Breast epithelium (tissue), 4 donors: ENCODE measurements at places on chromosomes 3 and 15. TPM values are rescaled to one million over a fixed set of nuclear protein-coding genes. Genes with fewer than 3 reads are reported as not detected.

The ST8SIA2 gene
- total RNA-seq, result not detected

The MUC20 gene
- total RNA-seq, result 2.7 TPM

The CNTN3 gene
- 12.2 TPM for total RNA-seq

The SLC30A4 gene
- total RNA-seq, result 5.6 TPM

The ATP13A5 gene
- 4.5 TPM for total RNA-seq

DNA sequence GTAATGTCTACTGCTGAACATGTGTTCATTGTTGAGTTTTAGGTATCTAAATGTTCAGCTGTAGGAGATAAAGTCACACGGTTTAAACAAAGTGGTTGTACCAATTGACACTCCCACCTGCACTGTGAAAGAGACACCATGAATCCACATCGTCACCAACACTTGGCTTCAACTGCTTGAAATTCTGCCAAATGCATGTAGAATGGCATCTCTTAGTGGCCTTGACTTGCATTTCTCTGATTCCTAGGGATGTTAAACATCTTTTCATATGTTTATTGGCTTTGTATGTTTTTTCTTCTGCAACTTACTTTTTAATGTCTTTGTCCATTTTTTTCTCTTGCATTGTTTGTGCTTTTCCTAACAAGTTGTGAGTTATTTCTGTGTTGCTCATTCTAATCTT lies 43.4 kb downstream of the RPLP1 start:
- H3K27me3 ChIP-seq, result no peaks in the 10 kb centered on the region
- no peaks in the 10 kb centered on the region for H3K36me3 ChIP-seq

DNA sequence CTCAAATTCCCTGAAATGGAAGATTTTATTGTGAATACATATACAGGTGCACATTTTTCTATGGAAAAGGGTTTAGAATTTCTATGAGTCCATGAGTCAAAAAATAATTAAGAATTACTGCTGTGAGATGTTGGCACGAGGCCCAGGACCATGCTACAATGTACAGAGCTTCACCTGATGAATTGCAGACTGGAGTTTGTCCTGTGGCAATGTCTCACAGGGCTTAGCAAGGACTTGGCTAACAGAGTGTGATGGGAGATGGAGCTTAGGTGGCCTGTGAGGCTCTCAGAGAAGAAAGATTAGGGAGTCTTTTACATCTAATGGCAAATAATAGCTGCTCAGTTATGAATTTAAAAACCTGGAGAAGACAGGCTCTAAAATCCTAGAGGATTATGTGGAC lies 219.5 kb upstream of the CBLB start:
- no peak overlapping the region for H3K4me3 ChIP-seq
- no peaks in the 10 kb centered on the region for H3K27me3 ChIP-seq
- no peak for DNase-seq
- H3K4me1 ChIP-seq, result no peaks in the 10 kb centered on the region
- H3K36me3 ChIP-seq, result no peaks in the 10 kb centered on the region

DNA sequence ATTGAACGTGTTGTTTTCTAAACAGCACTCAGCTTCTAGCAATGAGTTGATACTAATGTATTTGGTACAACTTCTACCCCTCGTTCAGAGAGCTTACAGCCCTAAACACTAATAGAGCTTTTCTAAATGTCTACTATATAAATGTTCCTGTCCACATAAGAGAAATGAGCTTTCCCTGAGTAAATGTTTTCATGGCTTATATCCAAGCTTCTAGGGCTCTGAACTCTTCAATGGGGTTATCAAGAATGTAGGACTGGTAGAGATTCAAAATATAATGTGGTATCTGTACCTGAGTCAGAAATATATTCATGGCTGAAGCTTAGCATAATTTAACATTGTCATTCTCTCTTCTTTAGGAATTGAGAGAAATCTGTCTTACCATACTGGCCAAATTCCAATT lies 73.4 kb downstream of the SERPINI1 start:
- no peaks in the 10 kb centered on the region for H3K4me1 ChIP-seq
- H3K27me3 ChIP-seq, result no peaks in the 10 kb centered on the region
- DNase-seq, result no peak
- no peaks in the 10 kb centered on the region for H3K36me3 ChIP-seq
- H3K27ac ChIP-seq, result no peak overlapping the region

DNA sequence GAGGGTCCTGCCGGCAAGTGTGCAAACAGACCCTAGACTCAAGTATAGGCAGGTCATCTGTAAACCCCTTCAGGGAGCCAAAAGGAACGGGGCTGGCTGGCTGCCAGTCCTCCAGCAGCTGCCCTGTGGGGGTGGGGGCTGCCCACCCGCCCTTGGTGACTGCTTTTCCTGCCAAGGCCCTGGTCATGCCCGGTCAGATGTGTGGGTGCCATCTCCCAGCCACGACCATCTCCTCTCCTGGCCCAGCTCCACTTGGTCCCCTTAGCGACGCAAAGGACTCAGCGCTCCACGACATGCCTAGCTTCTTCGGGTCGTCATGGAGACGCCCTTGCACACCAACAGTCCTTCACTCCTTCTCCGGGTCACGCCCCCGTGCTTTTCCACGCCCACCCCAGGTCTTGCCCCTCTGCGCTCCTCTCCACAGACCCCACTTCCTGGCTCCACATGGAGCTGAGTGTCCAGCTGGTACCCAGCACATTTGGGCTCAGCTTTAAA lies 2.4 kb downstream of the MUC4 start:
- DNase-seq, result peak; percentile 38
- no peaks in the 10 kb centered on the region for H3K4me1 ChIP-seq
- H3K27me3 ChIP-seq, result peaks cover 13% of the 10 kb centered on the region
- H3K36me3 ChIP-seq, result no peaks in the 10 kb centered on the region
- H3K4me3 ChIP-seq, result no peak overlapping the region
- H3K27ac ChIP-seq, result no peak overlapping the region

GRCh38 chr3:194397757-194398312 lies 1.2 kb downstream of the GP5 start:
- H3K4me1 ChIP-seq, result no peaks in the 10 kb centered on the region
- no peak overlapping the region for H3K27ac ChIP-seq
- peak overlapping the region; percentile 29 for H3K4me3 ChIP-seq
- no peak for DNase-seq

- H3K27ac ChIP-seq, result no peak overlapping the region
- DNase-seq, result no peak
- H3K27me3 ChIP-seq, result no peaks in the 10 kb centered on the region
- H3K4me3 ChIP-seq, result no peak overlapping the region
- H3K4me1 ChIP-seq, result no peaks in the 10 kb centered on the region
Observed at GRCh38 chr3:102528727-102529126, 93.9 kb downstream of the ZPLD1 start.

- no peaks in the 10 kb centered on the region for H3K36me3 ChIP-seq
- no peaks in the 10 kb centered on the region for H3K4me1 ChIP-seq
- H3K4me3 ChIP-seq, result no peak overlapping the region
- no peaks in the 10 kb centered on the region for H3K27me3 ChIP-seq
- peak; percentile 38 for DNase-seq
Observed at GRCh38 chr3:172334671-172335207, 113.5 kb downstream of the GHSR start.

DNA sequence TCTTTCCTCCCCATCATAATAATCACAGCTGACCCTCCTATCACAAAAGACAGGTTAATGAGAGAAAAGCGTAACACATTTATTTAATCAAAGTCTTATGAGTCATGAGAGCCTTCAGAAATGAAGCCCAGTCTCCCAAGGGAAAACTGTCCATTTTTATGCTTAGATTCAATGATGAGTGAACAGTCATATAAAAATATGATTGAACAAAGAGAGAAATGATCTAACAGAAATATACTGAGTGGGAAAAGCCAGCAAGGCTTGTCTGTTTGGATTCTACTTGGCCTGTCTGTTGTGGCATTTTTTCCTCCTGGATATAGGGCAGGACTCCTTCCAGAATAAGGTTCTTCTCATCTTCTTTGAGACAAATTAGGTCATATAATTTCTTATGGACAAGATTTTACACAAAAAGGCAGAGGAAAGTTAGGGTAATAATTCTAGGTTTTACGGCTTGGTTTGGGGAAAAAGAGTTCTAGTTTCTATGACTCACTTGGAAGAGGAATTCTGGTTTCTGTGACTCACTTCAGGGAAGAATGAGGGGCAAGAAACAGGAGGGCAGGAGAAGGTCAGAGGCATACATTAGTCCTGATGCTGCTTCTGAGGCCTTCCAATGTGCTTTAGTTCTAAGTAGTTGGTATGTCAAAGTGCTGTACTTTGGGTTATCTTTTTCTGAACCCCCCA lies 534.2 kb downstream of the ZIC1 start:
- H3K27ac ChIP-seq, result no peak overlapping the region
- H3K36me3 ChIP-seq, result no peaks in the 10 kb centered on the region
- no peaks in the 10 kb centered on the region for H3K4me1 ChIP-seq
- H3K4me3 ChIP-seq, result no peak overlapping the region
- H3K27me3 ChIP-seq, result no peaks in the 10 kb centered on the region

DNA sequence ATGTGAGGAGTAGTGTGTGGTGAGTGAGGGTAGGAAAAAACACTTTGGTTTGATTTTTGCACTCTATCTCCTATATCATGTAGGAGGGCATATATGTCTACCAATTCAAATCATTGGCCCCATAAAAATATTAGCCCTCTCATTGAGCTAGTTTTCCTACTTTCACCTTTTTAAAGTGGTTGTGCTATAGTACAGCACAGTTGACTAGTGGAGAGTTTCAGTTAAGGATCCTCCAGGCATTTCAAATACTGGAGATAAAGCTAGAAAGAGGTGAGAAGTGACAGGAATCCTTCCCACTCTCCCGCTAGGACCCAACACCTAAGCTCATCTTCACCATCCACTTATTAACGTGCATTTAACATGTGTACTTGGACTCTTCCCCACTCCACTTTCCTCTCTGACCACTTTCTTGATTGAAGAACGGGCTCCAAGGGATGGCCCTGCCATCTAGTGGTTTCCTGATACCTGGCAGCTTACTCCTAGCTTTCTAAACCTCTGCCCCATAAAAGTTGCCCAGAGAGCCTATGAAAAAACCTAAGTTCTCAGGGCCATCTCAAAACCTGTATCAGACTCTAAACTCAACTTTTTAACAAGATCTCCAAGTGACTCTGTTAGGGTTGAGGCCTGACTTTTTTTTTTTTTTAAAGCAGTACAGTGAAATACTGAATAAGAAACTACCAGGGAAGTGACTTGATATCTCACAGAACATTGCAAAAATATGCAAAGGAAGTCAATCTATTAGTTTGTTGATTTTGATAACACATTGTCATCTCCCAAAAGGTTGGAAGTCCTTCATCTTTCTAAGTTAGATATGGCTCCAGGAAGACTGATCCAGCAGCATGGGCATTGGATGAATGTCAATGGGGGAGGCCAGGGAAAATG lies 17.9 kb downstream of the IL12A start:
- no peak for DNase-seq
- no peaks in the 10 kb centered on the region for H3K4me1 ChIP-seq
- H3K27me3 ChIP-seq, result no peaks in the 10 kb centered on the region
- H3K36me3 ChIP-seq, result no peaks in the 10 kb centered on the region
- no peak overlapping the region for H3K4me3 ChIP-seq
- H3K27ac ChIP-seq, result no peak overlapping the region

GRCh38 chr3:161250116-161250515 lies 29.0 kb downstream of the NMD3 start:
- DNase-seq, result no peak
- no peaks in the 10 kb centered on the region for H3K4me1 ChIP-seq
- H3K36me3 ChIP-seq, result peaks cover 9% of the 10 kb centered on the region
- no peaks in the 10 kb centered on the region for H3K27me3 ChIP-seq
- H3K27ac ChIP-seq, result no peak overlapping the region
- no peak overlapping the region for H3K4me3 ChIP-seq

DNA sequence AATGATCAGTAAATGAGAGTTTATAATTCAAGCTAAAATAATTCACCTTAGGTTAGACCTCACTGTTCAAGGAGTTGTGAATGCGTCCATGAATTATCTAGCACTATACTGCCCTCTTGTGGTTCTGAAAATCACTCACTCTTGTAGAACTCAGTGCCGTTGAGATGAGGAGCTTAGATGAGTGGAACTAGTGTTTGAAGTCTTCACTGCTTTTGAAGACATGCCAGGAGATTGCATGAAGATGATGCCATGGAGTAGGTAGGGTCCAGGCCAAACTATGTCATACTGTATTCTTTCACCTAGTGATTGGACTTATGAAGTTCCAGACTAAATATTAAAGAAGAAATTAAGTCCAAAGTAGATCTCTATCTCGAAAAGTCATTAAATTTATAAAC lies 28.8 kb downstream of the LYSMD4 start:
- H3K4me1 ChIP-seq, result no peaks in the 10 kb centered on the region
- H3K36me3 ChIP-seq, result no peaks in the 10 kb centered on the region
- peak overlapping the region; percentile 56 for H3K27ac ChIP-seq
- no peaks in the 10 kb centered on the region for H3K27me3 ChIP-seq
- DNase-seq, result no peak
- no peak overlapping the region for H3K4me3 ChIP-seq

DNA sequence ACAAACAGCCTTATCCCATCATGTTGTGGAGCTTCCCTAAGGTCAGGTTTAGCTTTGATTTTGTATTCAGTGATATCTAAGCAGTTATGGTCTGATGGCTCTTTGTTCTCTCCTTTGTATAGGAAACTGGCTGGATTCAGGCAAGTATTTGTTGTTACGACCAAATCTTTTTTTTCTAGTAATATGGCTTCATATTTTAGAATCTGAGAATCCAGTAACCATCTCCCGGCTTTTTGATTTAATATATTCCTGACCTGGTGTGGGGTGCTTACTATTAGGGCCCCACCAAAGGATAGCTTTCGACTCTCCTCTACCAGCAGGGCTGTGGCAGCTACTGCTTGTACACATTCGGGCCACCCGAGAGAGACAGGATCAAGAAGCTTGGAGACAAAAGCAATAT lies 23.0 kb downstream of the ARL8B start:
- no peak overlapping the region for H3K4me3 ChIP-seq
- peak overlapping the region; percentile 20 for H3K27ac ChIP-seq
- no peaks in the 10 kb centered on the region for H3K36me3 ChIP-seq

DNA sequence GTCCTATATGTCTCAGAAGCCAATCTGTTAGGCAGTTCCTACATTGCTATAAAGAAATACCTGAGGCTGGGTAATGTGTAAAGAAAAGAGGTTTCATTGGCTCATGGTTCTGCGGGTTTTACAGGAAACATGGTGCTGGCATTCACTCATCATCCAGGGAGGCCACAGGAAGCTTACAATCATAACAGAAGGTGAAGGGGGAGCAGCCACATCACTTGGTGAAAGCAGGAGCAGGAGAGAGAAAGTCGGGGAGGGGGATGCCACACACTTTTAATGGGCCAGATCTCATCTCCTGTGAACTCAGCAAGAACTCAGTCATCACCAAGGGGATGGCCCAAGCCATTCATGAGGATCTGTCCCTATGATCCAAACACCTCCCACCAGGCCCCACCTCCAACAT lies 9.1 kb downstream of the SLC49A4 start:
- H3K27ac ChIP-seq, result no peak overlapping the region
- no peak overlapping the region for H3K4me3 ChIP-seq
- no peak for DNase-seq

DNA sequence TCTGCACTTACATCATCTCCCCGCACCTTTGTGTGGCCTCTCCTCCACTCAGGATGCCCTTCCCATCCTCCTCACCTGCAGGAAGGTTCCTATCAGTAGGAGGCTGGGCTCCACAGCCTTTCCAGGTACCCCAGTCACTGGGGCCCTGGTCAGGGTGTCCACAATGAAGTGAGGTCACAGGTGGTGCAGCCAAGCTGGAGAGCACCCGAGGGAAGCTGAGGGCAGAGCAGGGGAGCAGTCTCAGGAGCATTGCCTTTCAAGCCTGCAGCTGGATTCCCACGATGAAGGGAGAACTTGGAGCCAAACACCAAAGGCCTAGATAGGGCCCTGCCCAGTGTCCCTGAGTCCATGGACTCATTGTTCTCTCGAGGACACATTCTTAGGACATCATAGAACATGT lies 23.6 kb downstream of the MGLL start:
- H3K36me3 ChIP-seq, result no peaks in the 10 kb centered on the region
- H3K27me3 ChIP-seq, result no peaks in the 10 kb centered on the region
- H3K4me3 ChIP-seq, result no peak overlapping the region
- no peaks in the 10 kb centered on the region for H3K4me1 ChIP-seq
- H3K27ac ChIP-seq, result no peak overlapping the region
